ACHN (cell line): ENCODE measurements at places on chromosomes 4 and X.
A peak's percentile ranks its signal among the peaks of the same experiment; 100 is the strongest.

DNA sequence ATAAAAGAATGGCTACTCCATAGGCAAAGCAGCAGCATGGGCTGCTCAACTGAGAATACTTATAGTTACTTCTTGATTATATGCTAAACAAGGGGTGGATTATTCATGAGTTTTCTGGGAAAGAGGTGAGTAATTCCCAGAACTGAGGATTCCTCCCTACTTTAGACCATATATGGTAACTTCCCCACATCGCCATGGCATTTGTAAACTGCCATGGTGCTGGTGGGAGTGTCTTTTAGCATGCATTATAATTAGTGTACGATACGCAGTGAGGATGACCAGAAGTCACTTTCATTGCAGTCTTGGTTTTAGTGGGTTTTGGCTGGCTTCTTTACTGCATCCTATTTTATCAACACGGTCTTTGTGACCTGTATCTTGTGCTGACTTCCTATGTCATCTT lies 141.5 kb downstream of the MAGEB17 start:
- no peak for DNase-seq

DNA sequence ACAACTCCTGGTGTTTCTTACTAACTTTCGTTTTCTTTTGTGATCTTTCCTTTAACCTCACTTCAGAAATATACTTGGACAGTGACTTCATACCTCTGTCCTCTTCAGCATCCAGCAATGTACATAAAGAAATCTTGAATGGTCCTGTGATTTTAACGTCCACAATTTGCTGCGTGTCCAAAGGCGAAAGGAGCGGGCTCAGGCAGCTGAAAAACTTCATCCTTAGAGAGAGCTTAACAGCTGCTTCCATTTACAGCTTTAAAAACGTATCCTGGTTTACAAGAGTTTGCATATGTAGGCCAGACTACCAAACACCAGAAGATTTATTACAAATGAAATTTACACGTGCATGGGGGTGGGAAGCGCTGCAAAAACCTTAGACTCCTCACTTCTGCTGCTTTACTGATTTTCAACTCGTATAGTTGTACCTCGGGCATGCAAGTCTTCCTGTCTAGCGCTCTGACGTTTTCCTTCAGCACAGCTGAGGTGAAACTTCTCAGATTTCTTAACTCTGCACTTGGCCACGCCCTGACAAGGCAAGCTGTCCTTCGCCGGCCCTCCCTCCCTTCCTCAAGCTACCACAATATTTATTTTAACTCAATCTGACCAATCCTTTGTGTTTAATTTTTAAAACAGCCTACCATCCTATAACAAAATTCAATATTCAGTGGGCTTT lies 406.4 kb downstream of the FAM47A start:
- DNase-seq: peak; percentile 9

- no peak for DNase-seq
Measured at GRCh38 chrX:67720344-67720743, 176.5 kb downstream of the AR start.

DNA sequence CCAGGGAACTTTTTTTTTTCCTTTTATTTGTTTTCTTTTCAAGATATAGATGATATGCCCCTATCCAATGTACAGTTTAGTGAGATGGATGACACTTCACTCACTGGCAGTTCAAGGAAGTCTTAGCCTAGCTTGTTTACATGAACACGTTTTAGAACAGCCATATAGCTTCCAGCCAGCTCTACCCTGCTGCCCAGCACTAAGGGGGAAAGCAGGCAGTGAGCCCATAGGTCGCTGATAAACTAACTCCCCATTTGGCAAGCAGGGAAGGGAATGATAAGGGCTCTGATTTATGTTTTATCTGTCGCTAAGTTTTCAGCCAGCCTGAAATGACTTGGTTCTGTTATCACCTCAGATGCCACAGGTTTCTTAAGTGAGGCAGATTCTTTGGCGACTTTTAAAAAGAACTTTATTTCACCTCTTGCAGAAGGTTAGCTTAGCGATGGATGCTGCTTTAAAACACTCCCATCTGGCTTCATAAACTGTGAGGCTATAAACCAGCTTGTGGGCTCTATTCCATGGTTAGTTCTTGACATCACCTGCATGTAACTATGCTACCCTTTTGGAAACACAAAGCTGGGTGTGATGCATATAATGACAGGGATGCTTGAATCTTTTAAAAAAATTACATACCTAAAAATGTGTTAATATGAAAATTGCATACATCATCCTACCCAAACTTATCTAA lies 348.4 kb downstream of the FBXO8 start:
- no peak for DNase-seq

DNA sequence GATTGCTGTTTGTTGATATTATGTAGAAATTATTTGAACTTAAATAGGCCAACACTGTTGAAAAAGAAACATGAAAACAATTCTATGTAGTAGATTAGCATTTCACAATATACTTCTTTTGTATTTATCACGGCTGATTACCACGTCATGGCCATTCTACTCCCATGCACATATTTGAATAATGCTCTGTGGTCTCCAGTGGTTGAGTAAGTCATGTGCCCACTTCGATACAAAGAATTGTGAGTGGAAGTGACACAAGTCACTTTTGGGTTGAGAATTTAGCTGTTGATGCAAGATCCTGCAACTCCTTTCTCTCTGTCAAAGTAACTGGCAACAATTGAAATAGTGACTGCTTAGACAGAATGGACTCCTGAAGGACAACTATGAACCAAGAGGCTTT lies 6.7 kb upstream of the FSTL5 start:
- DNase-seq: no peak

GRCh38 chr4:8854016-8854415 lies 17.6 kb downstream of the HMX1 start:
- DNase-seq: no peak

GRCh38 chr4:78809295-78809694 lies 33.1 kb downstream of the BMP2K start:
- no peak for DNase-seq

GRCh38 chr4:76960014-76960413 lies 10.5 kb downstream of the SEPTIN11 start:
- no peak for DNase-seq

DNA sequence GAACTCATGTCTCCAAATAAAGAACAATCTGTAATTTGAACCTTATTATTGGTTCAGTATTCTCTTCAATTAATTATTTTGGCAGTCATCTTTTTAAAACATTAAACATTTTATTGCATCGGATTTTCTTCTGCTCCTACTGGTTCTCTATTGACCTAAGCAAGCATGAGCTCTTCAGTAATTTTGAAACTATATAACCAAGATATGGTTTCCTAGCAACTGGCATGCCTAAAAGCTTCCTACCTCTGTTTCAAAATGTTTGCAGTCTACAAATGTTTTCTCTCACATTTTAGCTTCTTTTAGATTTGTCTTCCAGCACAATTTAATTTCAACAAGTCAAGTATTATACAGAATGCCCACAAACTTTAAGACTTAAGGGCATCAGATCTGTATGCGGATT lies 371.3 kb downstream of the GPM6A start:
- DNase-seq: no peak

- DNase-seq: no peak
Measured at GRCh38 chr4:17778431-17778830, 3.0 kb downstream of the FAM184B start.

DNA sequence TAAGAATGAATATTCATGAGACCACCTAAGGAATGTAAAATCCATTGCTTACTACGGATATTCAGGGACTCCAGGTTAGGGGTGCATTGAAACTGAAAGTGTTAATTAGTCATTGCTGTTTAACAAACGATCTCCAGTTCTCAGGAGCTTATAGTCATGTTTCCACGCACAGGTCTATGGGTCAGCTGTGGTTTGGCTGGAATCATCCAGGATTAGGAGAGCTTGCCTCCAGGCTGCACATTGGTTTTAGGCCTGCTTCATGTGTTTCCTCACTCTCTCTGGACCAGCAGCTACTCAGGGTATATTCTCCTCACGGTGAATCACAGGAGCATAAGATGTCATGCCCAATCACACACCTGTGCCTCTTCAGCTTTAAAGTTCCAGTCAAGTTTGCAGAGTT lies 98.9 kb downstream of the ATXN3L start:
- peak; percentile 15 for DNase-seq

GRCh38 chr4:25346913-25347312 lies 30.1 kb upstream of the ANAPC4 start:
- peak; percentile 12 for DNase-seq

GRCh38 chr4:38396845-38397547 lies 267.0 kb upstream of the KLF3 start:
- DNase-seq: no peak

DNA sequence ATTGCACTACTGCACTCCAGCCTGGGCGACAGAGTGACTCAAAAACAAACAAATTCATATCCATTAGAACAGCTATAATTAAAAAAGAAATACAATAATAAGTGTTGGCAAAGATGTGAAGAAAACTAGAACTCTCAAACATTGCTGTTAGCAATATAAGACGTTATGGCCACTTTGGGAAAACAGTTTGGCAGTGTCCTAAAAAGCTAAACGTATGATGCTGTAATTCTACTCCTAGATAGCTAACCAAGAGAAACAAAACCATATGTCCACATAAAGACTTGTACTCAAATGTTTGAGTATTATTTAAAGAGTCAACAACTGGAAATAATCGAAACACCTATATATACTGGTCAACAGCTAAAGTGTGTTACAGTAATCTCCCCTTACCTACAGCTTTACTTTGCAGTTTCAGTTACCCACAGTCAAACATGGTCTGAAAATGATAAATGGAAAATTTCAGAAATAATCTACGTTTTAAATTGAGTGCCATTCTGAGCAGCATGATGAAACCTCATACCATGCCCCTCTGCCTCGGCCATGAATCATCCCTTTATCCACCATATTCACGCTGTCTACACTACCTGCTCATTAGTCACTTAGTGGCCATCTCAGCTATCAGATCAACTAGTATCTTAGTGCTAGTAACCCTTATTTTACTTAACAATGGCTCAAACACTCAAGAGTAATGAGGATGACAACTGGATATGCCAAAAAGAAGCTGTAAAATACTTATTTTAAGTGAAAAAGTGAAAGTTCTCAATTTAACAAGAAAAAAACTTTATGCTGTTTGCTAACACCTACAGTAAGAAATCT lies 4.9 kb downstream of the ELF2 start:
- DNase-seq: peak; percentile 69
